AG04450 (cell line): ENCODE measurements at places on chromosomes 5 and 9.

GRCh38 chr5:124979251-124979650, 232.8 kb upstream of the ZNF608 start:
- DNase-seq, result no peak

GRCh38 chr9:76400534-76401096, 6.4 kb upstream of the RFK start:
- DNase-seq, result no peak

GRCh38 chr9:109765830-109766229, 14.2 kb upstream of the PALM2AKAP2 start:
- DNase-seq, result no peak

DNA sequence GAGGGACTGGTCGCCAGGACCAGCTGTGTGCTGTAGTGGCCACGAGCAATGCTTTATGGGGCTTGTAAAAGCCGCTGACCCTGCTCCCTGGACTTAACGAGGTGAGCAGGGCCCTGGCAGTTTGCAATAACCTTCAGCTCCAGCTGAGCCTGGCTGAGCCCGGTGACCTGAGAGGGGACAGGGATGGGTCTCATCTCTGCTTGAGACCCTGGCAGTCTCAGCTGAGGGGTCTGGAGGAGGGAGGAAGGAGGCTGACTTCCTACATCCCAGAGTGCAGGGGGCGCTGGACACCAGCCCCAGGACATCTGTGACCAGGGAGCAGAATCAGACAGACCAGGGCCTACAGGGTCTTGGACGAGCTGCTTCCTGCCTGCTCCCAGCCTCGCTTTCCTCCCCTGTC, 277.5 kb upstream of the MVB12B start:
- no peak for DNase-seq

DNA sequence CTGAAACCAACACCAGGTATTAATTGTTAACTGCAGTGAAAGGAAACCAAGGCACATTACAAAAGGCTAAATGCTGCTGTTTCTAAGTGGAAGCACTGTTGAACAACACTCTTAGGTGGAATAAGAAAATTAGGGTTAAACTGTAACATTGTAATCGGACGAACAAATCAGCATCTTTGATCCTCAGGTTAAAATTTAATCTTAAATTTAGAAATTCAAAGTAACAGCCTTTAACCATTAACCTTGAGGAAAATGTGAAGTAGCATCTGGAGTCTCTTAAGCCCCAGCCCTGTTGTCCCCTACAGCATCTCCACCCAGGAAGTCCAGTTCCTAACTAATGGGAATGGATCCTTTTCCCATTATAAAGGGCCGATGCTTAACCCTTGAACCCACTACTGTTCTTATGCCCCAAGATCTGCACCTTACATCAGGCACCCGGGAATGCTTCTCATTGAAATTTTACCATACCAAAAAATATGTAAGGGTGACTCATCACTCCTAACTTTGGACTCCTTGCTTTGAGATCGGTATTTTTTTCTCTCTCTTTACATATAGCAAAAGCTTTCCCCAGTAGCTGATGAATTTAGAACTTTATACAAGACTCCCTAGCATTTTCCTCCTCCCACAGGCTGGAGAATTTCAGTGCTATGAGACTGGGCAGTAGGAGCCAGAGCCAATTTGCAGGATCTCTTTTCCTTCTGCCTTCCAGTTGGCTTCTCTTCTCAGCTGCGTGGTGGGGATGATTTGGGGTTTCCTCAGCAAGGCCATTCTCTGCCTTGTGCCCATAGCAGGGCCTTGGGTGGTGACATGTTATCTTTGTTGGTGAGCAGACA, 32.0 kb upstream of the ITGA2 start:
- no peak for DNase-seq

DNA sequence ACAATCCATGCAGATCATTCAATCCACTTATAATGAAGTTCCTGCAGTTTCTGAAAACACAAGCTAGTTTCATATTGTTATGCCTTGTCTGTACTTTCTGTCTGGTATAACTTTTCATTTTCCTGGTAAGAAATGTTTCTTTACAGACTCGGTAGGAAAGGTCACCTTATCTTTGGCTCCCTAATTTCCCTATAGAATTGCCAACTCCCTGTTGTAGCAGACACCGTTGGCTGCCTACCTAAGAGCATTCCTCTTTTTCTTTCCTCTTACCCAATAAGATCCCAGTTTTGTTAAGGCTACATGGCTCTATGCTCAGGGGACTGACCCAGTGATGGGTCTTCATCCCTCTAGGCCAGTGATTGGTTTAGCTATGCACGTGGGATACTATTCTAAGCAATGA, 6.2 kb upstream of the ARHGEF37 start:
- no peak for DNase-seq

DNA sequence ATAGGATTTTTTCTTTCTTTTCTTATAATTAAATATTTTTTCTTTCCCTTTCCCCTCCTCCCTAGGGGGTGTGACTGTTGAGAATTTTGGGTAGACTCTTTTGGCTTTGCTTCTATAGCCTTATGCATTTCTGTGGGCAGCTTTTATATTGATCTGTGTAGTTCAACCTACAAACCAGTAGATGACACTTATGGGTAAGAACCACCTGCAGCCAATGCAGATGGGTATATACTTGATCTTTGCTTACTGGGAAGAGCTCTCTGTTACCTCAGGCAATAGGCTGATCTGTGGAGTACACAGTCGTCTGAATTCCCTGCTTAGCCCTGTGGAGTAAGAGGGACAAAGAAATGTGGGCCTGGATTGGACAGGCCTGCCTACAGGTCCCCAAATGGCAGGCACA, 102.7 kb upstream of the STARD4 start:
- DNase-seq, result no peak

GRCh38 chr9:14909961-14910805, at the start of gene FREM1:
FREM1 (minus strand) TSS chr9:14910428; CDS start chr9:14868977, 41,451 bp downstream.
- no peak for DNase-seq

DNA sequence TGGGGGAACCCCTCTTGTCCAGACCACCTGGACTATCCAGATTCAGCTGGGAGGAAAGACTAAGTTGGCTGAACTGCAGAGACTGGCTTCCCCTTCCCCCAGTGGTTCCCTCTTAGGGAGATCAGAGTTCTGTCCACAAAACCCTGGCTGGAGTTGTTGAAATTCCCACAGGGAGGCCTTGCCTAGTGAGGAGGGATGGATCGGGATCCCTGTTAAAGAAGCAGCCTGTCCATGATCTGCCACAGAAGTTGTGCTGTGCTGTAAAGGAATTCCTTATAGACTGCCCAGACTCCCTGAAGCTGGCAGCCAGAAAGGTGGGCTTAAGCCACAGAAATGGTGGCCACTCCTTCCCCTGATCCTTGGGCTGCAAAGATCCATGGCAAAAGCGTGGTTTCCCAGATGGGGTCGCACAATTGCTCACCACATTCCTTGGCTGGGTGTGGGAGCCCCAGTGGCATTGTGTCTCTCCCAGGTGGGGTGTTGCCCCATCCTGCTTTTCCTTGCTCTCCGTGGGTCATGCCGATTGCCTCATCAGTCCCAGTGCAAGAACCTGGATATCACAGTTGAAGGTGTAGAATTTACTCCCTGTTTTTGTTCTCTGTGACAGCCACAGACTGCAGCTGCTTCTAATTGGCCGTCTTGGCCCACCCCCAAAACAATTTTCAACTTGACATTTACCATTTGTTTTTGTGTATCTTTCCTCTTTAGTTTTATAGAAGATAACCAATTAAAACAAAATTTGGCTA, 342.4 kb downstream of the FGF10 start:
- DNase-seq, result no peak

DNA sequence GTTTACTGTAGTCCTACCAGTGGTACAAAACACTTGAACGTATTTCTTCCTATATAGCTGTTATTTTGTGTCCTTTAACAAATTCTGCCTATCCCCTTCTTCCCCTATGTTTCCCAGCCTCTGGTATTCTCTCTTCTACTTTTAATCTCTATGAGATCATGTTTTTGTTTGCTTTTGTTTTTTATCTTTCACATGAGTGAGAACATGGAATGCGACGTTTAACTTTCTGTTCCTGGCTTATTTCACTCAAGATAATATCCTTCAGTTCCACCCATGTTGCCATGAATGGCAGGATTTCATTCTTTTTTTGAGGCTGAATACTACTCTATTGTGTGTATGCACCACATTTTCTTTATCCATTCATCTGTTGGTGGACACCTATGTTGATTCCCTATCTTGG, 634.4 kb upstream of the WWC1 start:
- DNase-seq, result no peak

DNA sequence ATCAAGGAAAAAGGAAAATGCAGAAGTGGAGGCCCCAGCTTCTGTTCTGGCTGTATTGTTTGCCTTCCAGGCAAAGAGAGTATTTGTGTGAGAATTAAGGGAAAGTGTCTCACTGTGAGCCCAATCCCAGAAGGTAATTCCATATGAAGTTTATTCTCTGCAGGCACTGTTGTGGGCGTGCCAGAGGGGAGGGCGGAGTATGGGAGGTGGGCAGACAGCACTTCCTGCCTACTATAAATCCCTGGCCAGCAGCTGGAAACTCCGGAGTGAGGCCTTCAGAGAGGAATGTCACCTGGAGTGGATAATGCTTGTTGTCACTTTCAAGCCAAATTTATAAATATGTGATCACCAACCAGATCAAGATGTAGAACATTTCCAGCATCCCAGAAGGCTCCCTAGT, 209.5 kb downstream of the ARHGAP26 start:
- no peak for DNase-seq

DNA sequence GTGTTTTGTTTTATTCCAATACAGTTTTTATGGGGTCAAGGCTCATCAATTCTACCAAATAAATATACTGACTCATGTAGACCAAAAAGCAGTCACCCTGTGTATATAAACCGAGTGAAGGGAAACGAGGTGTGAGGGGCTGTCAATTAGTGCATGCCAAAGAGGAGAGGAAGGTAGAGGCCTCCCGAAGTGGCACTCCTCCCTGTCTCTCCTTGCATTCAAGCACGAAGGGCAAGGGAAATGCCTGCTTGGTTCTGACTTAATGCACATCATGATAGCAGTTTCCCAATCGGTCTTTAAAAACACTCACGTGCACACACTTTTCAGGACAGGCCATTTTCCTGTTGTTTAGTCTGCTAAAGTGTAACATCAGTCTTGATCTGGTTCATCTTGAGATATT, 125.6 kb upstream of the SLCO6A1 start:
- DNase-seq, result no peak

DNA sequence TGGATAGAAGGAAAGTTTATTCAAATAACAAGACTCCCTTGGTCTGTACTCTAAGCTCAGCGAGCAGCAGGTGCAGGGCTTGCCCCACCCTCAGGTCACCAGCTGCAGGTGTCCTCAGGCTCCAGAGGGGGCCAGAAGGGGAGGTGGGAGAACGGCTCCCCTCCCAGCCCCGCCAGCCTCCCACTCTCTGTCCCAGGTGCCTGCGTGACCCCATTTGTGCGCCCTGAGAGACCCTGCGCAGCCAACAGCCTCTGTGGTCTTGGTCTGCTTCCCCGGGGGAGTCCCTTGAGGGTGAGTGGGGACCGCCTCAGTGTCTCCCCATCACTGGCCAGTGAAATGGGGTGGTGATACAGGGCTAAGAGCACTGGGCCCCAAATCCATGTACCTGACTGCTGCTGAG, 62.3 kb upstream of the STXBP1 start:
- DNase-seq, result no peak

- DNase-seq, result no peak
Observed at GRCh38 chr5:117161718-117162335, 587.2 kb upstream of the SEMA6A start.

DNA sequence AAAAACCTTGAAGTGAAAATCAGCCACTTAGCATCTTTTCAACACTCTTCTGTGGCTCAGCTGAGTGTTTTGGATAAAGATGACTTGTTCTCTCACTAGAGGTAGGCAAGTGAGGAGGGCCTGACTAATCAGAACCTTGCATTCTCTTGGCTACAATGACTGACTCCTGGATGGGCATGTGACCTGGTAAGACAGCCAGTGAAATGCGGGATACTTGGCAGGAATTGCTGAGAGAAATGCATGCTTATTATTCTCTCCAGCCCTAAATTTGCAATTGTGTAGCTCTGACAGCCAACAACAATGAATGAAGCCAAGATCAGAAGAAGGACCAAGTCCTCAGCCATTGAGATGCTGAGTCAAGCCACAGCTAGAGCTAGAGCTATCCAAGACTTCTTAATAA, 490.5 kb upstream of the ZNF608 start:
- no peak for DNase-seq

- DNase-seq, result no peak
Observed at GRCh38 chr9:130268521-130269211, 3.1 kb downstream of the HMCN2 start.

DNA sequence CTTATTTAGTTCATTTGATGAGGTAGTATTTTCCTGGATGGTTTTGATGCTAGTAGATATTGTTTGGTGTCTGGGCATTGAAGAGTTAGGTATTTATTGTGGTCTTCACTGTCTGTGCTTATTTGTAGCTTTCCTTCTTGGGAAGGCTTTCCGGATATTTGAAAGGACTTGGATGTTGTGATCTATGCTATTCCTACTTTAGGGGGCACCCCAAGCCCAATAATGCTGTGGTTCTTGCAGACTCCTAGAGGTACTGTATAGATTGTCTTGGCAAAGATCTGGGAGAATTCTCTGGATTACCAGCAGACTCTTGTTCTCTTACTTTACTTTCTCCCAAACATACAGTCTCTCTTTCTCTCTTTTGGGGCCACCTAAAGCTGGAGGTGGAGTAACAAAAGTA, 315.7 kb downstream of the MAT2B start:
- no peak for DNase-seq

- no peak for DNase-seq
Observed at GRCh38 chr9:14193328-14193990, 120.5 kb downstream of the NFIB start.

DNA sequence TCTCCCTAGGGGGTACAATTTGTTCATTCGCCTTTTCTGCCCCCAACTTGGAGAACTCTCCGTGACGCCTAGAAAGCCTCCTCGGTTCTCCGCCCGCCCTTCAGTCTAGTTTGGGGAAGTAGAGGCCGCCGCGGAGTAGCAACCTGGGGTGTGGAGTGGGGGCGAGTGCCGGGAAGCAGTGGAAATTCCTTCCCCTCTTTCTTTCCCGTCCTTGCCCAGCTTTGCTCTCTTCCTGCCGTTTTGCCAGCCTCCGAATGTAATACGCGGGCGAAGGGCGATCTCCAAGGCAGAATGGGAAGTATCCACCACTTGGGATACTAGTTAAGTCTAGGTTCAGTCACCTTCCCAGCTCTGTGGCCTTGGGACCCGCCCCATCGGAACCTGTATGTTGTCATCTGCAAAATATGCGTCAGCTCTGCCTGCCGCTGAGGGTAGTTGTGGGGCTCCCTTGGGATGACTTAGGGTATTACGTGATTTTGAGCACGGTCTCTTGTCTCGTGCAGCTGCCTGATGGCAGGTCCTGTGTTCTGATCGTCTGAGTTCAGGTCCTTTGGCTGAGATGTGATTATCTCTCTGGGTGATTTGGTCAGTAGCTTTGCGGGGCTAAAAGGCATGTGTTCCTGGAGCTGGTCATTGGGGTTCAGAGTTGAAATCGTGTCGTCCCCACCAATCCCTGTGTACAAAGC, 724 bp downstream of the PAM start:
- DNase-seq, result no peak
